Naive thymus-derived CD8-positive, alpha-beta T cell (primary cell): ENCODE measurements at places on chromosomes 11 and 22.

DNA sequence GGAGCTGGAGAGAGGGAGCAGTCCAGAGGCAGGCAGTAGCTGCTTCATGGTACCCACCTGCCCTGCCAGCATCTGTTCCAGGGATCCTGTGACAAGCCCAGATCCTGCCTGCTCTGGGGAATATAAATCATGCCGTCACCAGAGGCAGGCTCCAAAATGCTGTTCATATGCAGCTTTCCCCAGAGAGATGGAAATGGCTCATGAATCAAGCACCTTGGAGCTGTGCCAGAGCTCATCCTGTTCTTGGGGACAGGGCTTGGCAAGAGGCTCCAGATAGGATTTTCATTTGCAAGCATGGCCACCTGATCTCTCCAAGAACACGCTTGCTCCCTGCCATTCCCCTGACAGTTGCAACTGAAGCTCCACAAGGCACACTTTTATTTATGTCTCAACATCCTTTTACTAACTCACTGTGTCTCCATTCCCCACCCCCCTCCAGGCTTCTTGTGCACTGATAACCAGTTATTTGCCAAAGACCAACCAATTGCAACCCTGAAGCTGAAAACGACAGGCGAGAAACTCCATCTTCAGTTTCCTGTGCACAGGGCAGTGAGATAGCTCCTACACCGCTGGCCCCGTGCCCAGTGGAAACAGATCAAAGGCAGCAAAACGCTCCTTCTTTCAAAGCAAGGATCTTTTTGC, 115.8 kb upstream of the PITPNB start:
- peak; percentile 20 for DNase-seq

GRCh38 chr11:3159296-3160190, 5.6 kb downstream of the OSBPL5 start:
- no peak for DNase-seq

- DNase-seq, result no peak
Measured at GRCh38 chr22:39179841-39180335, 27.4 kb upstream of the CBX7 start.

GRCh38 chr11:62427630-62428233, 8.9 kb downstream of the SCGB1A1 start:
- no peak for DNase-seq

GRCh38 chr22:29167032-29167911, 38.4 kb upstream of the EMID1 start:
- peak; percentile 37 for DNase-seq
